ENCODE measurements at places on chromosomes 4 and X.
A peak's percentile ranks its signal among the peaks of the same experiment; 100 is the strongest.

DNA sequence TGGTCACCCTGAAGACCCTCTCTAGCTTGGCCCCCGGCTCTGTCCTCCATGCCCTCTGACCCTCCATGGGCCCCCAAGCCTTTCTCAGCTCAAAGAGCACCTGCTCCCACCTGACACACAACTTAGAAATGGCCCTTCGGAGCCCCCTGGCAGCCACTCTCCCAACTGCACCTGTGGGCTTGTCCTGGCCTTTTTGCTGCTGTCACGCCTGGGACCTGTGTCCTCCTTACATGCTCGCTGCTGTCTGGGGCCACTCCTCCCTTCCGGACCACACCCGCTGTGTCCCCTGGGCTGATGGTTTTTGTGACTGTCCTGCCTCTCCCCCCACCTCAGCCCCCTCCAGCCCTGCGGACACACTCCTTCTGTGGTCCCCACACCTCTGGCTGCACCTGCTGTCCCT lies 106.2 kb upstream of the AFAP1 start:
- DNase-seq: peak; percentile 37

GRCh38 chr4:166941629-166942028 lies 292.7 kb downstream of the SPOCK3 start:
- no peak for DNase-seq

DNA sequence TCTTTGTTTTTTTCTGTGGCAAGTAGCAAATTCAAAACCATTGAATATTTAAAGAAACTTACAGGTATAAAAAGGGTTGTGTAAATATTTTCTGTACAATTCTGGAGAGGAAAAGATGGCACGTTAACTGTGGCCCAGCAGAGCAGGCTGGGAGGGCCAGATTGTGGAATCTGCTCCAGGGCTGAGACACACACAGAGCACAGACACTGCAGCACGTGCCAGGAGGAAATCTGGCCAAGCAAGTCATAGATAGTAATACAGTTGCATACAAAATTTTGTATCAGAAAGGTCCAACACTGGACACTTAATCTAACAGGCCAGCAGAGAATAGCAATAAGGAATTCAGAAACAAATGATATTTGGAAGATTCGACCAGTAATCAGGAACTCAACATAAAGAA lies 763.7 kb downstream of the PDHA2 start:
- DNase-seq: no peak

DNA sequence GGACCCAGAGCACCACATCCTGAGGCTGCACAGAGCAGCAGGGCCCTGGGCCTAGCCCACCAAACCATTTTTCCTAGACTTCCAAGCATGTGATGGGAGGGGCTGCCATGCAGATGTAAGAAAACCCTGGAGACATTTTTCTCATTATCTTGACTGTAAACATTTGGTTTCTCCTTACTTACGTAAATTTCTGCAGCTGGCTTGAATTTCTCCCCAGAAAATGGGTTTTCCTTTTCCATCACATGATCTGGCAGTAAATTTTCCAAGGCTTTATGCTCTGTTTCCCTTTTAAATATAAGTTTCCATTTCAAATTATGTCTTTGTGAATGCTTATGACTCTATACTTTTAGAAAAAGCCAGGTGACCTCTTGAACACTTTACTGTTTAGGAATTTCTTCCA lies 945.9 kb upstream of the NDST4 start:
- DNase-seq: no peak

DNA sequence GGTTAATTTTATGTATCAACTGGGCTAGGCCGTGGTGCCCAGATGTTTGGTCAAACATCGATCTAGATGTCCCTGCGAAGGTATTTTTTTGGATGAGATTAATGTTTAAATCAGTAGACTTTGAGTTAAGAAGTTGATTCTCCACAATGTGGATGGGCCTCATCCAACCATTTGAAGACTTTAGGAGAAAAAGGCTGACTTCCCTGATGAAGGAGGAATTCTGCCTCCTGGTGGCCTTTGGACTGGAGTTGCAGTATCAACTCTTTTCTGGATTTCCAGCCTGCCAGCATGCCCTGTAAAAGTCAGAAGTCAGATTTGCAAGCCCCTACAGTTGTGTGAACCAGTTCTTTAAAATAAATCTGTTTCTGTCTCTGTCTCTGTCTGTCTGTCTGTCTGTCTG lies 91.4 kb downstream of the STK32B start:
- no peak for DNase-seq

DNA sequence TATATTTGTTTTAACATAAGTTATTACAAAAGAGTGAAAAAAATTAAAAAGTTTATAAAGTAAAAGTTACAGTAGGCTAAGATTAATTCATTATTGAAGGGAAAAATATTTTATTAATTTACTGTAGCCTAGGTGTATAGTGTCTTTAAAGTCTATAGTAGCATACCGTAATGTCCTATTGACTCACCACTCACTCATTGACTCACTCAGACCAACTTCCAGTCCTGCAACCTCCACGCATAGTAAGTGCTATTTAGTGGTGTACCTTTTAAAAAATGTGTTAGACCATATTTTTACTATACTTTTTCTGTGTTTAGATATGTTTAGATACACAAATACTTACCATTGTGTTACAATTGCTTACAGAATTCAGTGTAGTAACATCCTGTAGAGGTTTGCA lies 841.1 kb downstream of the CENPC start:
- no peak for DNase-seq

DNA sequence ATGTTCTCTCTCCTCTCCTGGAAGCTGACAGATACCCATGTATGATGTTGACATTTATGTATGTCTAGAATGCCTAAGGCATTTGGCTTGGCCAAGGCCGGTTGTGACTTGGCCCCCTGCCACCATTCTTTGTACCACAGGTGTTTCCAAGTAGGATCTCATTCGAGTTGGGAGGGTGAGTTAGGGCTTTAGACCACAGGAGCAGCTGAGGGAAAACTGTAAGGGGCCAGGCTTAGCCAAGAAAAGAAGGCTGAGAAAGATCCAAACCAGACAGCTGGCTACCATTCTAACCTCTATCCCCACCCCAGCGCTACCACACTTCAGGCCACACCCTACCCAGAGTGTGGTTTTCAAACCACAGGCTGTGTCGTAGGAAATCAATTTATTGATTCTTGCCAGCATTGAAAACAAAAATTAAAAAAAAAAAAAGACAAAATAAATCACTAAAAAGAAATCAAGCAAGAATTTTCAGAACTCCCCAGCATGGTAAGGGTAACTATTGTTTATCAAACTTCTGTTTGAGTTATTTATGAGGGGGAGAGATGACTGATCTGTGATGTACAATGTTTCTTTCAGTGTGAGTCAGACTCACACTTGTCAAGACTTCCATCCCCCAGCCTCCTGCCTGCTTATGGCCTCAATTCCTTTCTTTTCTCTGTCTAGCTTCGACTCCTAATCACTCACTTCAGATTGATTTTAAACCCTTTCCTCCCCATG lies 9.9 kb downstream of the TMSB4X start:
- DNase-seq: peak; percentile 53

GRCh38 chrX:54357414-54358377 lies at the start of gene WNK3:
Gene WNK3, minus strand, starts transcription at chrX:54358046.
- peak; percentile 75 for DNase-seq

DNA sequence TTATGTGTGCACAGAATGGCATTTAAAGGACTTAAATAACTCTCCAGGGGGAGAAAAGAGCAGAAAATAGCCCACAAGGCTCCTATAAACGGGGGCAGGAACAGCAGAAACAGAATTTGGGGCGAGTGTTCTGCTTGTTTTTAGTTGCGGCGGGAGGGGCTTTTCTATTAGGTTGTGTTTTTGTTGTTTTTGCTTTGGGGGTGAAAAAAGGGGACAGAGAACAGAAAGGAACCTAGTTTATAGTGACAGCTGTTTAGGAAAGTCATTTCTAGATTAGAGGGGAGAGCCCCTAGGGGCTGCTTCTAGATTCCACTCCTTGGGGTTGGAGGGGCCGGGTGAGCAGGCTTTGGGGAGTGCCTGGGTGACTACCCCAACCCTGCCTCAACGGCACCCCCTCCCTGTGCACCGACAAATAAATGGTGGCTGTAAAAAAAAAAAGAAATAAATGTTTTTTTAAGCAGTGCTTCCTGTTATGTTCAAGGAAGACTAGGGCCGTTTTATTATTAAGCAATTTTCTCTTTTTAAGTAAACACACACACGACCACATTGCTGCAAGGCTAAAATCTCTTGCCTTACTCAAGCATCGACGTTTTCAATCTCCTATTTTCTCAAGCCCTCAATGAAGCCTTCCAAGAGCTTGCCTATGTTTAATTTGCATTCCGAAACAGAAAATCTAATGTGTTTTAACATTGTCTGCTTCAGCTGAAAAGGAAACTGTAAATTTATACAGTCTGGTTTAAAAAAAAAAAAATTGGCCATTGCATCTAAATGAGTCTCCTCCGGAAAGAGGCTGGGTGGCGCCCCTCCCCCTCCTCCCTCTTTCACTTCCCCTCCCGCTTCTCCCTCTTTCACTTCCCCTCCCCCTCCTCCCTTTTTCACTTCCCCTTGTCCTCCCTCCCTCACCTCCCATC lies 123.3 kb upstream of the TBL1X start:
- peak; percentile 16 for DNase-seq

GRCh38 chr4:126071346-126072333 lies 756.9 kb downstream of the FAT4 start:
- DNase-seq: peak; percentile 77

- no peak for DNase-seq
Observed at GRCh38 chr4:75985116-75985515, 5.6 kb downstream of the SDAD1 start.

- DNase-seq: no peak
Observed at GRCh38 chrX:38803243-38803587, 2.0 kb downstream of the MID1IP1 start.

DNA sequence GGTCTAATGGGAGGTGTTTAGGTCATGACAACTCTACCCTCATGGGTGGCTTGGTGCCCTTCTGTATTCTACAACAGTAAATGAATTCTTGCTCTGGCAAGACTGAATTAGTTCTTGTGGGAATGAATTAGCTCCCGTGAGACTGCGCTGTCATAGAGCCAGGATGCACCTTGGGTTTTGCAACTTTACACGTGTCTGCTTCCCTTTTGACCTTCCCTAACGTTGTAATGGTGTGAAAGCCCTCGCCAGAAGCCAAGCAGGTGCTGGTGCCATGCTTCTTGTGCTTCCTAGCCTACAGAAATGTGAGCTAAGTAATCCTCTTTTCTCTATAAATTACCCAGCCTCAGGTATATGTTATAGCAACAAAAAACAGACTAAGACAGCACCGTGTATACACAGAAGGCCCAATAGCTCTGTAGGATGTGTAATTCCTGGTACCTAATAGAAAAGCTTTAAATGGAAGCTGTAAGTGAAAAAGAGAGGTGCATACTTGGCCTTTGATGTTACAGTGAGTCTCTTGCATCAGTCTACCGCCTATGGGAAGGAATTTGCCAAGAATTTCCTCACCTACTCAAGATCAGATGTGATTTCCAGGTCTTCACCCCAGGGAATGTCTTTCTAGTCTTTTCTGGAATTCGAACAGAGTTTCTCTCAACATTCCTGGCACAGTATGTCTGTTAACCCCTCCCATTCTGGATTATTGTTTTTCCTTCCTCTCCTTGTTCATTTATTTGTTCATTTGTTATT lies 3.2 kb upstream of the ENPEP start:
- DNase-seq: no peak

DNA sequence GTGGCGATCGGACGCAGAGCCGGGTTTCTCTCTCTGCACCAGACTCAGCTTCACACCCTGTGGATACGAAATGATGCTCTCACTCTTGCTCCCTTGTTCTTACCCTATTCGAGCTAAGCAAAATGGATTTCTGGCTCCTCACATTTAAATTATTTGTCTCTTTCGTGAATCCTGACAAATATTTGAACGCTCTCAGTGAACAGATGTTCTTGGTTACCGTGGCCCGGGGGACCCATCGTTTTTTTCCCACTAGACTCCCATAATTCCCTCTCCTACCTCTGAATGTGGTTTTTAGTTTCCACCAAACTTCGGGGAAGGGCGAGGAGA lies 630 bp downstream of the SMARCA5 start:
- DNase-seq: no peak

- no peak for DNase-seq
Observed at GRCh38 chr4:173269280-173269679, 64.9 kb downstream of the HMGB2 start.

GRCh38 chrX:122625821-122626220 lies 558.3 kb upstream of the GRIA3 start:
- DNase-seq: no peak

DNA sequence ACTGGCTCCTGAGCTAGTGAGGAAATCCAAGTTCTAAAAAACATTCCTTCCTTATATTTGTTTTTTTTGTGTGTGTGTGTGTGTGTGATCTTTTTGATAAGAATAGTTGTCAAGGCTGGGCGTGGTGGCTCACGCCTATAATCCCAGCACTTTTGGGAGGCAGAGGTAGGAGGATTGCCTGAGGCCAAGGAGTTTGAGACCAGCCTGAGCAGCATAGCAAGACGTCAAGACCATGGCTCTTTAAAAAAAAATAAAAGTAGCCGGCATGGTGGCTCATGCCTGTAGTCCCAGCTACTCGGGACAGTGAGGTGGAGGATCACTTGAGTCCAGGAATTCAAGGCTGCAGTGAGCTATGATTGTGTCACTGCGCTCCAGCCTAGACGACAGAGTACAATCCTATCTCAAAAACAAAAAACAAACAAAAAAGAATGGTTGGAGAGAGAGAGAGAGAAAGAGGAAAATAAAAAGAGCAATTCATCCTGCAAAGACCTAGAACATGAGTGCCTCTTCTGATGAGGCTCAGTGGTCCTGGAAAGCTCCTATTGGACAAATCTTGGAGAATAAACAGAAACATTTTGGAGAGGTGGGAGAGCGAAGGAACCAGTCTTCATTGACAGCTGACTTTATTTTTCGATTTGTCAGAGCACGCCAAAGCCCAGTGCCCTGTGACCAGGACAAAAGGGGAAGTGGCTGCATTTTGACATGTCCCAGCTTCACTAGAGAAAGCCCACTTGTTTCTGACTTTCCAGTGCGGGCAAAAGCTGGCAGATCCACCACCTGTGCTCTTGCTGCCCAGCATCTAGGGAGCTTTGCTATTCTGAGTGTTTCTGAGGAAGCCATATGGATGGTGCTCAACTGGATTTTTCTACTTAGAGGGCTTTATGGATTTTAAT lies 244.7 kb downstream of the PALLD start:
- no peak for DNase-seq

DNA sequence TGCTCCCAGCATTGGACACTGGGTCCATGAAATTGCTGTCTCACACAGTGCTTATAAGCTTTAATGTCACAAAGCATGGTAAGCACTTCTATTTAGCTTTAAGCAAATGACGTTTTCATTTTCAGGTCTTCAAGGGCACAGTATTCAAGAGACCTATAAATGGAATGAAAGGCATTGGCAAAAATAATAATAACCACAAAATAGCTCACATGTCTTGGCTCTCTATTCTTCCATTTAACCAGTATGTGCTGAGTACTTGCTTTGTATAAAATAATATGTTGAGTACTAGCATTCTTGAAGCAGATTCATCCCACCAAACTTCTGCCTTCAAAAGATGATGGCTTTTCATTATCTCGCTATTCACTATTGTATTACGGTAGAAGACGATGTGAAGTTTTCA lies 203.0 kb downstream of the ADAMTS3 start:
- no peak for DNase-seq

- peak; percentile 91 for DNase-seq
Observed at GRCh38 chr4:9691238-9692065, 90.0 kb upstream of the DRD5 start.

DNA sequence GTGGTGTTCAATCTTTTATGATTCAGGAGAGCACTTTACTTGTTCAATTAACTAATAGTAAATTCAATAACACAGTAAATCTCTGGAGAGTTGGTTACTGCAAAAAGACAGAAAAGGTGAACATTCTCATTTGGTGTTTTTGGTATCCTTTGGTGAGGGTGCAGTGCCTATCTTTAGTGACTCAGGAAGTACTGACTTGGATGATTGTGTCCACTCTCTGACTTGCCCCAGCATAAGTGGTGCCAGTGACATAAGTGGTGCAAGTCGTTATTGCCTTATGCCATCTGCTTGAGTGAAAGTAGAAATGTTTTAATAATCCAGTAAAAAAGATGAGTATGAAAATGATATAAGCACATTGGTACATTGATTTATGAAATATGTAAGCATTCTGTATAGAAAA lies 27.0 kb downstream of the GUCY1B1 start:
- DNase-seq: no peak
